ENCODE measurements at places on chromosomes 4 and X. TPM values are rescaled to one million over a fixed set of nuclear protein-coding genes. Genes with fewer than 3 reads are reported as not detected.

SYAP1 gene
- total RNA-seq = 16.2 TPM

SH3TC1 gene
- total RNA-seq = 57.3 TPM

EGF gene
- not detected for total RNA-seq

DUSP21 gene
- total RNA-seq = not detected

CCDC110 gene
- not detected for total RNA-seq

SPANXB1 gene
- total RNA-seq = not detected

CXorf49 gene
- total RNA-seq = not detected

LARP7 gene
- 45.8 TPM for total RNA-seq

ATOH1 gene
- not detected for total RNA-seq

CXXC4 gene
- not detected for total RNA-seq

PHOX2B gene
- not detected for total RNA-seq

DEFB131A gene
- not detected for total RNA-seq

L1CAM gene
- total RNA-seq = 9.7 TPM

XAGE2 gene
- total RNA-seq = not detected

CDX4 gene
- total RNA-seq = not detected

SSX4 gene
- not detected for total RNA-seq

PPARGC1A gene
- total RNA-seq = not detected

MAGEA11 gene
- total RNA-seq = not detected

MAOA gene
- 0.39 TPM for total RNA-seq

SFRP2 gene
- not detected for total RNA-seq

PNPLA4 gene
- total RNA-seq = 4.4 TPM

SERTM2 gene
- total RNA-seq = not detected

DDIT4L gene
- total RNA-seq = 2.4 TPM

Data from T-helper 1 cell treated with Interleukin-12 subunit alpha and Interleukin-12 subunit beta and Interleukin-4 antibody, amounts not matched to agents 30 ng/mL and 1 ng/mL, for 36 hours (primary cell).